ENCODE measurements at places on chromosomes 11 and 22. TPM values are rescaled to one million over a fixed set of nuclear protein-coding genes. Genes with fewer than 3 reads are reported as not detected.

- peaks cover 23% of the 10 kb centered on the region for H3K4me1 ChIP-seq
- DNase-seq: no peak
- H3K27me3 ChIP-seq: no peaks in the 10 kb centered on the region
- no peak overlapping the region for H3K4me3 ChIP-seq
- peaks cover 27% of the 10 kb centered on the region for H3K36me3 ChIP-seq
Measured at GRCh38 chr11:528815-529727, 6.3 kb downstream of the HRAS start.

GRCh38 chr11:86476109-86476861 is 101.6 kb downstream of the CCDC81 start:
- H3K27me3 ChIP-seq: no peaks in the 10 kb centered on the region
- peaks cover 54% of the 10 kb centered on the region for H3K4me1 ChIP-seq
- H3K27ac ChIP-seq: peak overlapping the region; percentile 89
- no peak overlapping the region for H3K4me3 ChIP-seq
- no peaks in the 10 kb centered on the region for H3K36me3 ChIP-seq
- no peak for DNase-seq

GRCh38 chr22:20981787-20982562 is at the start of gene LZTR1:
Gene LZTR1 (plus strand): TSS chr22:20982297. CDS start chr22:20982372, 75 bp downstream.
- no peaks in the 10 kb centered on the region for H3K27me3 ChIP-seq
- peak within 1 kb of the TSS; percentile 74 for H3K4me3 ChIP-seq
- no peaks in the 10 kb centered on the region for H3K36me3 ChIP-seq
- peak within 1 kb of the TSS; percentile 98 for H3K27ac ChIP-seq

GRCh38 chr11:1952806-1953482 is 5.8 kb downstream of the MRPL23 start:
- DNase-seq: peak; percentile 10
- no peaks in the 10 kb centered on the region for H3K36me3 ChIP-seq

GRCh38 chr22:29733362-29734201 is 13.8 kb downstream of the CABP7 start:
- H3K36me3 ChIP-seq: no peaks in the 10 kb centered on the region
- no peak overlapping the region for H3K4me3 ChIP-seq
- H3K27ac ChIP-seq: no peak overlapping the region
- no peak for DNase-seq
- H3K4me1 ChIP-seq: no peaks in the 10 kb centered on the region

DNA sequence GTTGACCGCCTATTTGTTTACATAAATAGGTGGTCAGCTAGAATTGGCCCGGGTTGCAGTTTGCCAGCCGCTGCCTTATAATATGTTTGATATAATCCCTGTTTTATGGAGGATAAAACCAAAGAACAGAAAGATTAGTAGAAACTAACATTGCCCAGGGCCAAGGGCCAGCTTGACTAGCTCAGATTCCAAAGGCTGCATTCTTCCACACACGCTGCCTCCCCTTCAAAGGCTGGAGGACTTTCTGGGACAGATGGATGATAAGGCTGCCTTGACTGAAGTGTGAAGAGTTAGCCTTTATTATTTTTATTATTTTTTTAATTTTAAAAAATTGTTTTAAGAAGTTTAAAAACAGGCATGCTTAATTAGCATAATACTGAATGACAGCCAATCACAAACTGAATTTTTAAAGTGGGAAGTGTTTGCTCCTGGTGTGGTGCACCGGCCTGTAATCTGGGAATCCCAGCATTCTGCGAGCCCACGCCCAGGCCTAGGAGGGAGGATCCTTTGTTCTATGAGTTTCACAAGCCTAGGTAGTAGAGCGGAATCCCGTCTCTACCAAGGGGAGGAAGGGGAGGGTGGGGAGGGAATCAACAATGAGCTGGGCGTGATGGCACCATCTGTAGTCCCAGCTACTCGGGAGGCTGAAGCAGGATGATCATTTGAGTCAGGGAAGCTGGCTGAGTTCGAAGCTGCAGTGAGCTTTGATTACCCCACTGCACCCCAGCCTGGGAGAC is 114.9 kb downstream of the NAV2 start:
- DNase-seq: no peak
- H3K36me3 ChIP-seq: no peaks in the 10 kb centered on the region
- no peak overlapping the region for H3K27ac ChIP-seq
- H3K4me1 ChIP-seq: peaks cover 21% of the 10 kb centered on the region
- H3K4me3 ChIP-seq: no peak overlapping the region

GRCh38 chr11:72813740-72814285 is 398 bp upstream of the ATG16L2 start:
- H3K4me1 ChIP-seq: peaks cover 26% of the 10 kb centered on the region
- H3K36me3 ChIP-seq: no peaks in the 10 kb centered on the region
- peak; percentile 86 for DNase-seq
- peak overlapping the region; percentile 96 for H3K27ac ChIP-seq
- no peaks in the 10 kb centered on the region for H3K27me3 ChIP-seq
- H3K4me3 ChIP-seq: peak overlapping the region; percentile 97

GRCh38 chr11:45155627-45156180 is 9.3 kb downstream of the PRDM11 start:
- no peak overlapping the region for H3K27ac ChIP-seq
- no peaks in the 10 kb centered on the region for H3K36me3 ChIP-seq
- peaks cover 80% of the 10 kb centered on the region for H3K4me1 ChIP-seq
- H3K4me3 ChIP-seq: no peak overlapping the region
- DNase-seq: no peak

DNA sequence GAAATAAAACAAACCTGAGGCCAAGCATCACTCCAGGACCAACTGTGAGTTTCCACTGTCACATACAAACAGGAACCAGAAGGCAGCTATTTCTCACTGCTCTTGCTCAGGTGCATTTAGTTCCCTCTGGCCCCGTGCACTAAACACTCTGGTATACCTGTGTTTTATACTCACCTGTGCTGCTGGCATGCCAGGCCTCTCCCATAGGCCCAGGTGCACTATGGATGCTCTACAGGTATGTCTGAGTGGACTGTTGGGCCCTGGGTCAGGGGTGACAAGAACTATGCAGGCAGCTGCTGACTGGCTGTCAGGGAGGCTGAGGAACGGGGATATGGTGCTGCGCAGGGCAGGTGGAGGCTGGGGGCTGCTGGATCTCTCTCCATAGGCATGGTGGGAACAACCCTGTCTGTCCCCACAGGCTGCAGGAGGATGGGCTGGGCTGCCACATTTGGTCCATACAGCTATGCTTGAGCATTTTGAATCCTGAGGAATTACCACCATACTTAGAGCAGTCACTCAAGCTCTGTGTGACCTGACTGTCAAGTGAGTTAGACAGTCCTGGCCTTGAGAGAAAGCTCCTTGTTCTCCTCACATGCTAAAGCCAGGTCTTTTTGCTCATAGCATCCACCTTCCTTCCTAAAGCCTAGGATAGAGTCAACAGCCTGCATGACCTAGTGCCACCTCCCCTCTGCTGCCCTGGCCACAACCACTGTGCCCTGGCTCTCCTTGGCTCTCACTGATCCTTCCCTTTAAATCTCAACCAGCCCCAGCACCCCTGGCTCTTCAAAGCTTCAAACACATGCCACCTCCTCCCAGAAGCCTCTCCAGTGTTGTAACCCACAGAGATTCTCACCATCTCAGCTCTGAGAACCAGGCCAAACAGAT is 72.9 kb downstream of the C11orf58 start:
- no peak overlapping the region for H3K27ac ChIP-seq
- peaks cover 3% of the 10 kb centered on the region for H3K36me3 ChIP-seq
- H3K4me3 ChIP-seq: no peak overlapping the region
- H3K27me3 ChIP-seq: no peaks in the 10 kb centered on the region

- no peaks in the 10 kb centered on the region for H3K36me3 ChIP-seq
- DNase-seq: no peak
- no peaks in the 10 kb centered on the region for H3K27me3 ChIP-seq
- no peak overlapping the region for H3K27ac ChIP-seq
- no peaks in the 10 kb centered on the region for H3K4me1 ChIP-seq
Measured at GRCh38 chr11:1815311-1815710, 19.5 kb upstream of the SYT8 start.

DNA sequence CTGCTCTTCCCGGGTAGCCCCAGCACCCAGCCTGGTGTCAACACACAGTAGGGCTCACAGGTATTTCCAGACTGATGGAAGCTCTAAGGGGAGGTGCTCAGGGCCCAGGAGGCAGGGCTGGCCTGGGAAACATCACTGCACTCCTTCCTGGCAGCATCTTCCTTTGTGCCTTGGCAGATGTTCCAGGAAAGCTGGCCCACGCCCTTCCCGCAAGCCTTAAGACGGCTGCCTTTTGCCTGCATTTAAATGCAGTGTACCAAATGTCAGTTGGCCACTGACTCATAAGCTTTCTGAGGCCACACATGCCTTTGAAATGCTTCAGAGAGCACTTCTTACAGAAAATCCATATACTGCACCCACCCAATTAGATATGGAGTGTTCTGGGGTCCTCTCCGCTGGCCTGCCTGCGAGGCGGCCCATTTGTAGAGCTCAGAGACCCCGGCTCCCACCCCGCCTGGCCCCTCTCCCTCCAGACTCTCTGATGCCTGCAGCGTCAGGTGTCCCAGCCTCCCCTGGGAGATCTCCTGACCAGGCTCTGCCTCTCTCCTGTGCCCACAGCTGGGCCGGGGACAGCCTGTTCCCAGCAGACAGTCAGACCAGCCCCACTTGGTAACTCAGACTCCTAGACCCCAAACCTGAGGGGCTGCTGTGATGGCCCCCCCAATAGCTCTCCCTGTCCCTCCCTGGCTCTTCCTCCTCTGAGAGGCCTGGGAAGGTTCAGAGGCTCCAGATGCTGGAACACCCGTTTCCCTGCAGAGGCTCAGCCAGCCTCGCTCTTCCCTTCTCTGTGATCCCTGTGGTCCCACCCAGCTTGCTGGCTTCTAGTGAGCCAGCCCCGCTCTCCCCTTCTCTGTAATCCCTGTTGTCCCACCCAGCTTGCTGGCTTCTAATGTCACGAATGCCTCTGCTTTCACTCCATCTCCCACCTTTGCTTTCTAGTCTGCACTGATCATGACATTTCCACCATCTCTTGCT is 47.6 kb upstream of the THY1 start:
- DNase-seq: no peak
- no peak overlapping the region for H3K27ac ChIP-seq
- no peaks in the 10 kb centered on the region for H3K27me3 ChIP-seq
- H3K36me3 ChIP-seq: no peaks in the 10 kb centered on the region

DNA sequence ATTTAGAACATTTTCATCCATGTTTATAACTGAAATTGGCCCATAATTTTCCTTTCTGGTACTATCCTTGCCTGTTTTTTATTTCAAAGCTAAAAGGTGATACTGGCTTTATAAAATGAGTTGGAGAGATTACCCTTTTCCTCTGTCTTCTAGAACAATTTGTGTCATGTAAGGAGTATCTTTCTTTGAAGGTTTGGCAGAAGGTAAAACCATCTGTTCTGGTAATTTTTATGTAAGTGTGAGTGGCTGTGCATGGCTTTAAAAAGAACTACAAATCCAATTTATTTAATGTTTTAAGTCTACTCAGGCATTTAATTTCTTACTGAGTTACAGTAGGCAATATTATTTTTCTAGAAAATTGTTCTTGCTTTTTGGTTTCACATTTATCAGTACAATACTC is 7.7 kb upstream of the MRGPRD start:
- no peaks in the 10 kb centered on the region for H3K36me3 ChIP-seq
- no peak overlapping the region for H3K4me3 ChIP-seq
- peaks cover 16% of the 10 kb centered on the region for H3K27me3 ChIP-seq
- DNase-seq: no peak

- peaks cover 33% of the 10 kb centered on the region for H3K27me3 ChIP-seq
- no peak overlapping the region for H3K4me3 ChIP-seq
- H3K27ac ChIP-seq: no peak overlapping the region
- DNase-seq: no peak
Measured at GRCh38 chr11:45294499-45294898, 8.4 kb upstream of the SYT13 start.

GRCh38 chr11:132278801-132279574 is 908.6 kb downstream of the NTM start:
- DNase-seq: no peak
- H3K36me3 ChIP-seq: no peaks in the 10 kb centered on the region
- no peaks in the 10 kb centered on the region for H3K27me3 ChIP-seq
- H3K4me3 ChIP-seq: no peak overlapping the region
- no peak overlapping the region for H3K27ac ChIP-seq
- H3K4me1 ChIP-seq: peaks cover 4% of the 10 kb centered on the region

DNA sequence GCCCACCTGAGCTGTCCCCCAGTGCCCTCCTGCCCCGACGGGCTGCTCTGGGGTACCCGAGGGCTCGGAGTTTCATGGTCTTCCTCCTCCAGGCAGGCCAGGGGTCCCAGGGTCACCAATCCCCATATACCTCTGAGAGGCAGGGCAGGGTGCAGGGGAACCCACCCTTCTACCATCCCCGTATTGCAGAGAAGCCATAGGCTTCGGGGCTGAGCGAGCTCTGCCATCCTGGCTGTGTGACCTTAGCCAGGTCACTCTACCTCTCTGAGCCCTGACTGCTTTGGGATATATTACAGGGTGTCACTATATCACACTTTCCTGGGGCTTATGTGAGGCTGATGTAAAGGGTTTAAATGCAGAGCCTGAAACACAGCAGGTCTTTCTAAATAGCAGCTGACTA is 57.4 kb downstream of the NAT10 start:
- no peaks in the 10 kb centered on the region for H3K27me3 ChIP-seq
- peaks cover 4% of the 10 kb centered on the region for H3K4me1 ChIP-seq
- no peak overlapping the region for H3K27ac ChIP-seq
- H3K4me3 ChIP-seq: no peak overlapping the region

DNA sequence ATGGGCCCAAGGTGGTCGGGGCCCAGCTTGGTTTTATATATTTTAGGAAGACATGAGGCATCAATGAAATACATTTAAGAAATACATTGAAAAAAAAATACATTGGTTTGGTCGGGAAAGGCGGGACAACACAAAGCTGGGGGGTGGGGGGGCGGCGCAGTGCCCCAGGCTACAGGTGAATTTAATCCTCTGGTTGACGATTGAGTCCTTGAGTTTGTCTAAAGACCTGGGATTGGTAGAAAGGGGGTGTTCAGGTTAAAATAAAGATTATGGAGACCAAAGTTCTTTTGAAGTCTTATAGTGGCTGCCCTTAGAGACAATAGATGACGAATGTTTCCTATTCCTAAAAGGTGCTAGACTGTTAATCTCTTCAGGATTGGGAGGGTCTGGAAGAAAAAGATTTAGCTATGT is 3.1 kb downstream of the IFITM1 start:
- peak overlapping the region; percentile 79 for H3K4me3 ChIP-seq
- peaks cover 32% of the 10 kb centered on the region for H3K4me1 ChIP-seq
- DNase-seq: no peak
- peaks cover 18% of the 10 kb centered on the region for H3K36me3 ChIP-seq
- H3K27me3 ChIP-seq: peaks cover 12% of the 10 kb centered on the region
- peak overlapping the region; percentile 93 for H3K27ac ChIP-seq

- peaks cover 2% of the 10 kb centered on the region for H3K27me3 ChIP-seq
- H3K4me1 ChIP-seq: no peaks in the 10 kb centered on the region
- H3K4me3 ChIP-seq: no peak overlapping the region
- H3K27ac ChIP-seq: no peak overlapping the region
- no peak for DNase-seq
Measured at GRCh38 chr22:22218302-22218701, 26.3 kb upstream of the VPREB1 start.

- no peaks in the 10 kb centered on the region for H3K27me3 ChIP-seq
- peak; percentile 34 for DNase-seq
- H3K4me3 ChIP-seq: peak overlapping the region; percentile 95
Measured at GRCh38 chr22:41799486-41800347, 762 bp upstream of the CCDC134 start.

Gene OR5M10
- total RNA-seq: not detected

Gene F2
- not detected for total RNA-seq

Gene GNB1L
- 3.6 TPM for total RNA-seq

Gene CHRM1
- not detected for total RNA-seq

Gene SLCO2B1
- 28.2 TPM for total RNA-seq

Gene PANX3
- not detected for total RNA-seq

Gene PATE4
- not detected for total RNA-seq

Gene RIBC2
- total RNA-seq: not detected

Gene NPAS4
- total RNA-seq: not detected

Gene NCF4
- 5.6 TPM for total RNA-seq

Gene OR8D4
- not detected for total RNA-seq

Gene KAT5
- total RNA-seq: 50.3 TPM

Gene ARHGEF17
- total RNA-seq: 51.8 TPM

Measured in heart right ventricle (tissue), 16 donors.